ENCODE measurements at places on chromosomes 7 and 10. TPM values are rescaled to one million over a fixed set of nuclear protein-coding genes. Genes with fewer than 3 reads are reported as not detected.

CDHR1 gene
- polyA plus RNA-seq = 1.0 TPM

FEZF1 gene
- polyA plus RNA-seq = not detected

TUBAL3 gene
- 0.40 TPM for polyA plus RNA-seq

LEP gene
- polyA plus RNA-seq = 0.53 TPM

TRIL gene
- polyA plus RNA-seq = 51.3 TPM

OR6V1 gene
- polyA plus RNA-seq = not detected

NCAPG2 gene
- 34.2 TPM for polyA plus RNA-seq

PPP3CB gene
- polyA plus RNA-seq = 73.1 TPM

ANKRD61 gene
- 3.4 TPM for polyA plus RNA-seq

GLCCI1 gene
- 50.4 TPM for polyA plus RNA-seq

CCDC126 gene
- polyA plus RNA-seq = 17.8 TPM

PDZD7 gene
- 3.3 TPM for polyA plus RNA-seq

LRRC17 gene
- polyA plus RNA-seq = 73.0 TPM

TMEM236 gene
- polyA plus RNA-seq = 0.37 TPM

CAV1 gene
- polyA plus RNA-seq = 27.3 TPM

LIMK1 gene
- polyA plus RNA-seq = 21.7 TPM

PODXL gene
- polyA plus RNA-seq = 786 TPM

PIK3AP1 gene
- 4.5 TPM for polyA plus RNA-seq

SPRN gene
- 4.5 TPM for polyA plus RNA-seq

UPK3BL2 gene
- polyA plus RNA-seq = 18.5 TPM

CREB5 gene
- polyA plus RNA-seq = 14.6 TPM

SLC18A3 gene
- polyA plus RNA-seq = not detected

KMT2E gene
- 86.0 TPM for polyA plus RNA-seq

STEAP4 gene
- polyA plus RNA-seq = 0.23 TPM

MOGAT3 gene
- 0.90 TPM for polyA plus RNA-seq

ADAM22 gene
- polyA plus RNA-seq = 14.2 TPM

RAMP3 gene
- polyA plus RNA-seq = 8.2 TPM

NEUROG3 gene
- polyA plus RNA-seq = not detected

SPDYE16 gene
- 6.2 TPM for polyA plus RNA-seq

CELF2 gene
- polyA plus RNA-seq = 12.5 TPM

LIPM gene
- not detected for polyA plus RNA-seq

RNF133 gene
- 0.18 TPM for polyA plus RNA-seq

VGF gene
- polyA plus RNA-seq = 0.20 TPM

CCDC136 gene
- polyA plus RNA-seq = 26.3 TPM

ECHDC3 gene
- 11.0 TPM for polyA plus RNA-seq

WNT8B gene
- 0.85 TPM for polyA plus RNA-seq

TMEM213 gene
- 39.2 TPM for polyA plus RNA-seq

ZNF479 gene
- not detected for polyA plus RNA-seq

ARHGEF35 gene
- polyA plus RNA-seq = 24.0 TPM

STK31 gene
- 1.0 TPM for polyA plus RNA-seq

SFRP4 gene
- polyA plus RNA-seq = 2.2 TPM

GARIN1A gene
- polyA plus RNA-seq = 4.2 TPM

OR2A1 gene
- polyA plus RNA-seq = 1.2 TPM

EPHB6 gene
- 18.0 TPM for polyA plus RNA-seq

KAZALD1 gene
- polyA plus RNA-seq = 8.2 TPM

GPR146 gene
- polyA plus RNA-seq = 2.5 TPM

GPR26 gene
- 0.07 TPM for polyA plus RNA-seq

DGKB gene
- 3.6 TPM for polyA plus RNA-seq

OR2A42 gene
- 1.8 TPM for polyA plus RNA-seq

GNAT3 gene
- not detected for polyA plus RNA-seq

DLX5 gene
- not detected for polyA plus RNA-seq
